A172 (cell line): ENCODE measurements at places on chromosomes 3 and 15.
A peak's percentile ranks its signal among the peaks of the same experiment; 100 is the strongest.

DNA sequence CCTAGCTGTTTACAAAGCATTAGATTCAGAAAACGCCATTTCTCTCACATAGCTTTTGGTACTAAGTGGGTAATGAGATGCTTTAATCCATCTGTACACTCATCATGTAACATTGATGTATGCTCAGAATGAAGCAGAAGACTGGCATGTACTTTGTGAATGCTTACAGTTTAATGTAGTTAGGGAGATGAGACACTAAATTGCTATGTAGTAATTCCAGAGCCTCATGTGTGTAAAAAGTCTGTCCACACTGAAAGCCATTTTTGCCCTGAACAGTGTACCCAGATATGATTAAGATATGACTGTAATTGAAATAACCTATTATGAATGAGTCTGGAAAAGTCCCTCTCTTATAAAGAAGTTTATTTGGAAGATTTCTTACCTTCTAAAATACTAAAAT is 66.5 kb downstream of the ARMC8 start:
- no peak for DNase-seq

- no peak for DNase-seq
Measured at GRCh38 chr3:129985113-129985512, 10.6 kb downstream of the TRH start.

DNA sequence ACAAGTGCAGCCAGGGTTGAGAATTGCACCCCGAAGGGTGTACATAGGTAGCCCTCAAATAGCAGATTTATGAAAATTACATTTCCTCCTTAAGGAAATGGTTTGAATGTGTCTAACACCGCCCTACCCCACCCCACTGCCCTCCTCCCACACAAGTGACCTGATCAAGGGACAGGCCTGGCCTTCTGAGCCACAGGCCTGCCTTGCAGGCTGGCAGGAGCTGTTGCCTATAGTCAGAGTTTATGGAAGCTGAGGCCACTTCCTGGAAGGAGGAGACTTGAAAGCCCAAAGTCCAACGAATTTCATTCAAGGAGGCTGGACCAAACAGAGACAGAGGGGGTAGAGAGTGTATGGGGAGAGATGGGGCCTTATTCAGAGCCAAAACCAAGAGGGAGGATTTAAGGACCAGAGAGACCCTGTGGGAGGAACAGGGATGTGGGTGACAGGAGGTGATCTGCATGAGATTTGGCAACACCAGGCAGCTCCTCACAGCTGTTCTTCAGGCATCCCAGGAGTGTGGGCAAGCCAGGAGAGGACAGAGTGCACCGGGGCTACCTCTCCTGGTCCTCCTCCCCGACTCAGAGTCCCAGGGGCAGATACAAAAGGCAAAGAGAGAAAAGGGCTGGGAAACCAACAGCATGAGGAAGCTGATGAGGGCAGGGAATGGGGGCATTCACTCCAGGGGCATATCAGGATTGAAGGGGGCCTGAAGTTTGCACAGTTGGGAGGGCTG is 100.4 kb upstream of the HES1 start:
- DNase-seq = no peak

- no peak for DNase-seq
Measured at GRCh38 chr3:14132689-14133088, 7.8 kb downstream of the TMEM43 start.

- no peak for DNase-seq
Measured at GRCh38 chr3:127667119-127667681, 5.6 kb upstream of the ABTB1 start.

DNA sequence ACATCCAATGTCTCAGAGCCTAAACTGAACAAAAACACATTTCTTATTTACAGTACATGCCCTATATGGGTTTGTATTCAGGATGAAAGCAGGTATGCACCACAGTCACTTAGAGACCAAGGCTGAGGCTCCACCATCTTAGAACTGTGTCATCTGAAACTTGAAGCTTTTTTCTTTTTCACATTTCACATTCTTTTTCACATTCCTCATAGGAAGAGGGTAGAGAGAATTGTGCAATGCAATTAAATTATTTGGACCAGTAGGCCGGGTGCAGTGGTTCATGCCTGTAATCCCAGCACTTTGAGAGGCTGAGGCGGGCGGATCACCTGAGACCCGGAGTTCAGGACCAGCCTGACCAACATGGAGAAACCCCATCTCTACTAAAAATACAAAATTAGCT is 591.0 kb downstream of the MECOM start:
- DNase-seq = no peak

GRCh38 chr15:92901995-92902394 is 1.9 kb downstream of the CHD2 start:
- DNase-seq = no peak

- no peak for DNase-seq
Measured at GRCh38 chr3:5080779-5081550, 41.1 kb upstream of the ARL8B start.

DNA sequence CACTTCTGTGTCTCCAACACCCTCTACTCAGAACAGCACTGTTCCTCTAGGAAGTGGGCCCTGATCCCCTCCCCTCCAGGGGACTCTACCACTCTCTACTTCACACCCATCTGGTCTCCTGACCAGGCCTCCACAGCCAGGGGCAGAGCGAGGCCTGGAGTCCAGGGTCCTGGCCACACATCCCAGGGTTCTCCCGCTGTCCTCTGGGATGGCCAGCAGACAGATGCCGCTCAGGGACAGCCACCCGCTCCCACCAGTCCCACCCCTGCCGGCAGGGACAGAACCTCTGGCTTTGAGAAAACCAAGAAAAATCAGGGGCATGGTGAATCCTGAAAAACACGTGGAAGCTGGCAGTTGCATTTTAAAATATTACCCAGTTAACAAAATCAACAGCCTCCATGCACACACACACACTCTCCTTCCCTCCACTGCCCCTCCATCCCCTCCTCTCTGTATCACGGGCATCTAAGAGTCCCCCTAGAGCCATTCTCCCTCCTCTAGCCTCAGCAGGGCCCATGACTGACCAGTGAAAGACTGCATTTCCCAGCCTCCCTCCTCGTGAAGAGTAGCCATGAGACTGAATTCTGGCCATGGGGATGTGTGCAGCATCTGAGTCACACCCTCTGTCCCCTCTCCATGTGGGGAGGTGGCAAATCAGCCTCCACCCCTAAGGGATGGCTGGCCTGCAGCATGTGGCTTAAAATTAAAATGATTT is 32.1 kb upstream of the IQSEC1 start:
- no peak for DNase-seq

DNA sequence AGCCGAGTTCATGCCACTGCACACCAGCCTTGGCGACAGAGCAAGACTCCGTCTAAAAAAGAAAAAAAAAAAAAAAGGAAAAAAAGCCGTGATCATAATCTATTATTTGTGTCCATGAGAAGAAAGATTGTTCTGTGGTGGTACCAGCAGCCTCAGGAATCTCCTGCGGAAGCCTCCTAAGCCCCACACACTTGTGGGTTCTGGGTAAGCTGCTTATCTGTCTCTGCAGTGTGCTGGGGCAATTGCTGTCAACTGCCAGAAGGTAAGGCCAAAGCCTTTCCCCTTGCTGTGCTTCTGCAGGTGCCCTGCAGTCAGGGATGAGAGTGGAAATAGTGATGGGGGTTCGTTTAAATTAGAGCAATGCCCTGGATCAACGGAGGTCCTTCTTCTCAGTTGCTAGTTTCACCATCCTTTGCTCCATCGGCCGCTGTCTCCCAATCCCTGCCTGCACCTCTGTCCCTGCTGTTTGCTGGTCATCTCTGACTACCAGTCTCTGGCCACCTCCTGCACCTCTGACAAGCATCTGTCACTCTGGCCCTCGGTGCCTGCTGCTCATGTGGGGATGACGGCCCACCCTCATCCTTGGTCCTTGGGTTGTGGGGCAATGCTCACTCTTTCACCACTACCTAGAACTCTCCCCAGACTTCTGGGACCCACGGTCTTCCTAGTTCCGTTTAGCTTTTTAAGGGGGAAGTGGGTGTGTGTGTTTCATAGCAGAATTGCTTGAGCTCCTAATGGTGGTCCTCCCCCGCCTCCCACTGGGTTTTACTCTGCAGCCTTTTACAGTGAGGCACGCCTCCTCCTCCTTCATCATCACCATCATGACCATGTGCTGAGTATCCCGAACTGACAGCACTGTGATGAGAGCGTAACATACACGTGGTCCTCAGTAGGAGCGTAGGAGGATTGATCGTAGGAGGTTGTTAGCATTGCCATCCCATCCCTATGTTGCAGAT is 25.5 kb downstream of the CHRD start:
- no peak for DNase-seq

DNA sequence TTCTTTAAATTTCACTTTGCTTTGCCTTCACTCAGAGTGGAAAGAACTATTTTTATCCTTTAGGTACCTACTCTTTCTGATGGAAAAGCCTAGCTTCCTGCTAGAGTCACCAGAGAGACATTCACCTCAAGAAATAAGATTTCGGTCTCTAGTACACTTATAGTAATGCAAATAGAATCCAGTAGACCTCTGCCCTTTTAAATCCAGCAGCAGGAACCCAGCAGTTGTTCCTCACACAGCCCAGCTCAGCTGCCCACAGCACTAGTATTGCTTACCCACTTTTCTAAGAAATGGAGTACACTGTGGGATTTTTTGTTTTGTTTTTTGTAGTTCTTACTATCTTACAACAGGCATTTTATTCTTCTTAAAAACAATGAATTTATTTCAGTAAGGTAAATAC is 497.0 kb upstream of the CCDC54 start:
- no peak for DNase-seq

GRCh38 chr3:50327129-50327528 is 894 bp downstream of the TUSC2 start:
- DNase-seq = no peak

GRCh38 chr3:179658606-179659005 is 5.8 kb downstream of the USP13 start:
- no peak for DNase-seq

- peak; percentile 82 for DNase-seq
Measured at GRCh38 chr3:157130467-157131251, 29.3 kb downstream of the CCNL1 start.

DNA sequence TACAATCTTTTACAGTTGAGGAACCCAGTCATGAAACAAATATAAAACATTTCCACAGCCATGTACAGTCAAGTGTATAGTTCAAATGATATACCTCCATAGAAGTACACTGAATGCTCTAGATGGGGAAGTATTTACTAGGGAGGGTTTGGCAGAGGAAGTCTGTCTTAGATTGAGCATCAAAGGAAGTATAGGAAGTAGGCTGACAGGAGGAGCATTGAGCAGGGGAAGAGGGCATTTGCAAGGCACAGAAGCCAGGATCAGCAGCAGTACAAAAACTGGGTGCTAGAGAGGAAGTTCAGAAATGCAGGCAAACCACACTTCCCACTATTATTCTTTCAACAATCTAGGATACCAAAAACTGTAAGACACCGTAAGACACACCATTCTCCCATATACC is 122.6 kb downstream of the ANO10 start:
- no peak for DNase-seq

DNA sequence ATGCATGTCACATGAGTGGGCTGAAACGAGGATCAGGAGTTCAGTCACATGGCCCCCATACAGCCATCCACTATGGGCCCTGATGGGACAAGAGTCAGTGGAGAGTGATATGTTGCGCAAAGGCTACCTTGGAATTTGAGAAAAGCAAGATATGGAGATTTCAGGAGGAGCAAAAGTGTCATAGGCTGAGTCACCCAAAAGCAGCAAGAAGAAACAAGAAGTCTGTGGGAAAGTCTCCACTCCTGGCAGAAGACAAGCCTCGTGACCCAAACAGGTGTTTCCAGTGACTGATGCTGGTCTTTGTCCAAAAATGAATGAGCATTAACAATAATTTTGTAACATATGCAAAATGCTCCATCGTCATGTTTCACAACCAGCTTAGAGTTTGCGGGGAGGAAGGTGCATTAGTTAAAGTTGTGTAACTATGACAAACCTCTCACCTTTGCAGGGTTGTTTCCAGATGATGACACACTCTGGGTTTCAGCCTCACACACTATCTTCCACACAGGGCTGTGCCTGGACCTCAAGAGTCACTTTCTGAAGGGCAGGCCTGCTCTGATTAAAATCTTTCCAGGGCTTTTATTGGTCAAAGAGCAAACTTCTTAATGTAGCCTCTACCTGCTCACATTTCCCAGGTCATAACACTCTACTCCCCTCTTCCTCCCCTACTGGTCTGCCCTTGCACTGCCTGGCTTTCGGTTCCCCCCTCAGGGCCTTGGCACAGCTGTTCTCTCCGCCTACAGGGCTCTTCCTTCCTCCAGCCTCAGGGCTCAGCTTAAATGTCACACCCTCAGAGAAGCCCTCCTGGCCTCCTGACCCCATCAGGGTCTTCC is 3.9 kb upstream of the DNASE1L3 start:
- DNase-seq = peak; percentile 13

DNA sequence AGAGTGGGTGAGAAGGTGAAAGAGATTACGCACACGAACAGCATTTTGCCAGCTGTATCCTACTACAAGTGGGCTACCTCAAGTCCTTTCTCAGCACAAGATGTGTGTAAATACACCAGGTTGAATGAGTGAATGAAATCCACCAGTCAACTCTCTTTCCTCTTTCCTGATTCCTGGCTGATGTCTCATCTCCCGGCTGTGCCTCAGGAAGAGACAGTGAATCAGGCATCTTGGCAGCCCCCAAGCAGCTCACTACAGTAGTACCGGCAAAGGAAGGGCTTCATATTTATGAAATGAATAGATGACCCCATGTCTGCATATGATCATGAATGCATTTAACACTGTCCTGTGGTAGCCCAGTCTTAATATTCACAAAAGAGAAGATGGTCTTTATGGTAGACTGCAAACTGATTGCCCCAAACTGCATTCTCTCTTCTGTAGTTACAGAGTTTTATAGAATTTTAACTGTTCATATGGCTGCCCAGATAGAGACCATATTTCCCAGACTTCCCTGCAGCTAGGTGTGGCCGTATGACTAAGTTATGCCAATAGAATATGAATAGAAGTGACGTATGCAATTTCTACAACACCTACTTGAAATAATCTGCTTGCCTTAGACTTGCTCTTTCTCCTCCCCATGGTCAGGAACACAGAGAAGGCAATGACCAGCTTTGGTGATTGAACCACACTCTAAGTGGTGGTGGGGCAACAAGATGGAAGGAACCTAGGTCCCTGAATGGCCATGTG is 22.7 kb downstream of the MGLL start:
- DNase-seq = peak; percentile 90

DNA sequence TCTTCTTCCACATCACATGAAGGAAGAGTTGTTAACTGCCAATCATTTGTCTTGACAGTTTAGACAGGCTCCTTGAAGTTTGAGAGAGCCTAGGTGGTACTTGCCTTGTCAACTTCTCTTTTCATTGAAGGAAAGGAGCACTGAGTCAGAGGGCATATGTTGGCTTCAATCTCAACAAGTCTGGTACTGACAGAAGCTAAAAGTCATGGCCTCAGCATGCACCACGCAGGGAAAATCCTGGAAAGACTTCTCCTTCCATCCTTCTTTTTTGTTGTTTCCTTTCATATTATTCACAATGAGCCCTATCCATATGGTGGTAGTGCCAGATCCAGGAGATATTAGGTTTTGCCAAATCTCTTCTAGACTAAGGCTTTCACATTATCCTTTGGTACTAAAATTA is 1272.5 kb downstream of the ROBO1 start:
- no peak for DNase-seq

GRCh38 chr3:49703443-49703927 is 14.1 kb downstream of the RNF123 start:
- DNase-seq = peak; percentile 55
